ENCODE measurements at places on chromosomes 16 and 17.

DNA sequence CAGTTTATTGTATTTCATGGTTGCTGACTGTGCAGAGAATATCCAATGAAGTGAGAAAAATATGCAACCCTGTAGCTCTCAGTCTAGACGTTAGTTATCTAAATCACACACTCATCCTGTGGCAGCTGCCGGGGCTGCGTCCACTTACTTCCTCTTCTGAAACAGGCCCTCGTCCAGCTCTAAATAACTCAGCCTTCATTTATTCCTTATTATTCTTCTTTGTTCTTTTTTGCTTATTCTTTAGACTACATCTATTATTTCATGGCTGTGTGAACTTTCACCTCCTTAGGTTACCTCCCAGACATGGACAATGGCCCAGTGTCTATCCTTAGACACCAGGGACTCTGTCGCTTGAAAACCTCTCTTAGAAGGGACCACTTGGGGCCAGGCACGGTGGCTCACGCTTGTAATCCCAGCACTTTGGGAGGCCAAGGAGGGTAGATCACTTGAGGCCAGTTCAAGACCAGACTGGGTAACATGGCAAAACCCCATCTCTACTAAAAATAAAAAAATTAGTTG lies 3.4 kb upstream of the THUMPD1 start:
- no peak for DNase-seq

- no peak for DNase-seq
These were observed 1.5 kb downstream of the MRC2 start for GRCh38 chr17:62628831-62629555.

DNA sequence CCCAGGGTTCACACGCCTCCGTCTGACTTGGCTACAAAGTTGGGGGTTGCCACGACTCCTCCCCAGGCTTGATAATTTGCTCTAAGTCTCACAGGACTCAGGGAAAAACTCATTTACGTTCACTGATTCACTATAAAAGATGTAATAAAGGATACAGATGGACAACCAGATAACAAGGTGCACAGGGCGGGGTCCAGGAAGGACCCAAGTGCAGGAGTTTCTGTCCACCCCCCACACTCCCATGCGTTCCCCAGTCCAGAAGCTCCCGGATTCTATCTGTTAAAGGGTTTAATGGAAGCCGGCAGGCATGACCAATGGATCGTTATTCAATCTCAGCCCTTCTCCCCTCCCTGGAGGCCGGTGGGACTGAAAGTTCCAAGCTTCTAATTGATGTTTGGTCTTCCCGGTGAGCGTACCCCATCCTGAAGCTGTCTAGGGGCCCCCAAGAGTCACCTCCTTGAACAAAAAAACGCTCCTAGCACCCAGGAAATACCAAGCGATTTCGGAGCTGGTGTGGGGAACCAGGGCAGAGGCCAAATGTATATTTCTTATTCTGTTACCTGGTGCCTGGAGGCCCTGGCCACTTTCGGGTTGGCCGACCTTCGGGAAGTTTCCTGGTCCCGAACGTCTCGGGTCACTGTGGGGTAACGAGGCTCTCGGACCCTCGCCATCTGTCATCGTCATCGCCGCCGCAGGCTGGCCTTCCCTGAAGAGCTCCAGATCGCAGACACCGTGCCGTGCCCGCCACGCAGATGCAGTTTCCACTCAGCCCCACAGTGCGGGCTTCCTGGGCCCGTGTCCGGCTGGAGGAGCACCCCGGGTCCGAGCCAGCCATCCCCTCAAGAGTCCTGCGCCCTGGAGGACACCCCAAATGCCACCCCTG lies 13.5 kb upstream of the METRNL start:
- no peak for DNase-seq

GRCh38 chr17:7208027-7208571 lies 11.5 kb downstream of the DLG4 start:
- DNase-seq, result no peak

- DNase-seq, result no peak
These were observed 2.0 kb downstream of the SIAH1 start for GRCh38 chr16:48383009-48383876.

- no peak for DNase-seq
These were observed 35.1 kb downstream of the IGF2BP1 start for GRCh38 chr17:49031965-49032928.

DNA sequence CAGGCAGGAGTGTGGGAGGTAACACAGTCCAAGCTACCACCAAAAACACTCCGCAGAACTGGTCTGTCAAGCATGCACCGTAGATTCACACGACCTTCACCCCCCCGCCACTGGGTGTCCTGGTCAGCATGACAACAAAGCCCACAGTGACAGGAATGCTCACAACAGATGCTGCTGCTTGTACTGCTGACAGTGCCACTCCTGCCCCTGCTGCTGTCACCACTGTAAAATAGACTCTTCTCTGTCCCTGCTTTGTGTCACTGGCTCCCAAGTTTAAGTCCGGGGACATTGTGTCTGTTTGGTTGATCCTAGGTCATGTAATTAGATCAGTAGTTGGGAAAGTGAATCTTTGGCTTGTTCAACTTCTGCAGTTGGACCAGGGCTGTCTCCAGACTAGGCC lies 7.0 kb upstream of the ODF4 start:
- no peak for DNase-seq

- DNase-seq, result no peak
These were observed 35.9 kb upstream of the NUDT7 start for GRCh38 chr16:77686385-77686784.

GRCh38 chr16:86252596-86252995 lies 257.7 kb upstream of the FOXF1 start:
- no peak for DNase-seq

GRCh38 chr17:57724729-57725125 lies 20.4 kb downstream of the CCDC182 start:
- DNase-seq, result no peak

GRCh38 chr16:68992521-68992920 lies 112.9 kb upstream of the HAS3 start:
- DNase-seq, result no peak

- DNase-seq, result no peak
These were observed 40.3 kb upstream of the CRHR1 start for GRCh38 chr17:45743626-45744326.

- DNase-seq, result peak; percentile 57
These were observed 5.4 kb downstream of the NAT9 start for GRCh38 chr17:74770498-74771318.

DNA sequence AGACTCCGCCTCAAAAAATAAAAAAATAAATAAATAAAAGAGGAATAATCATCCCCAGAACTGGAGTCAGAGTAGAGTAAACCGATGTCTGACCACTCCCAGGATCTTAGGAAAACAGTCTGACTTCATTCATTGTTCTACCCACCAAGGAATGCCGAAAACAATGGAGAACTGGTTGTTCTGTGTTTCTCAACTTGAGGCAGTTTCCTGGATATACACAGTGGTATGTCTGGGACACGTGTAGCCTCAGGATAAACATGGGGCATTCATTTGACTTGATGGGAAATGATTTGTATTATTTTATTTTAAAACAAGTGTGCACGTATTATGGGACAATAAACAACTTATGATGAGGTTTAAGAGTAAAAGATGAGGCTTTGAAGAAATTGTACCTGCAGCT lies 32.8 kb upstream of the PAFAH1B1 start:
- DNase-seq, result no peak

GRCh38 chr16:28879841-28880588 lies 1.7 kb downstream of the ATP2A1 start:
- peak; percentile 83 for DNase-seq

GRCh38 chr16:19005561-19006445 lies 22.1 kb downstream of the TMC7 start:
- DNase-seq, result no peak

GRCh38 chr17:47970725-47971499 lies at the start of gene CDK5RAP3:
CDK5RAP3 (plus strand) TSS chr17:47971113; CDS start chr17:47971147, 34 bp downstream.
- DNase-seq, result peak; percentile 99

- no peak for DNase-seq
These were observed 17.2 kb upstream of the CLEC18C start for GRCh38 chr16:70156207-70156978.

GRCh38 chr16:75660726-75661302 lies 13.2 kb downstream of the TERF2IP start:
- no peak for DNase-seq

DNA sequence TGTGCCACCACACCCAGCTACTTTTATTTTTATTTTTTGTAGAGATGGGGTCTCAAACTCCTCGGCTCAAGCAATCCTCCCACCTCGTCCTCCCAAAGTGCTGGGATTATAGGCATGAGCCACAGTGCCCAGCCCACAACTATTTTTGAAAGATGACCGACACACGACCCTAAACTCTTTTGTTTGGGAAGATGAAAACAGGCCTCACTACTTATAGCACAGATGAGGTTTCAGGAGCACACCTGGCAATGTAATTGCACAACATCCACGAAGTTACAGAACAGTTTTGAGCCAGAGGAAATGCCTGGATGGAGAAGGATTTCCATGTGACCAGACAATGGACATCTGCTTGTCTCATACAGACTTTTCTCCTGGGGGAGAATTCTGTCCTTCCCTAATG lies 43.4 kb upstream of the PRSS54 start:
- no peak for DNase-seq

DNA sequence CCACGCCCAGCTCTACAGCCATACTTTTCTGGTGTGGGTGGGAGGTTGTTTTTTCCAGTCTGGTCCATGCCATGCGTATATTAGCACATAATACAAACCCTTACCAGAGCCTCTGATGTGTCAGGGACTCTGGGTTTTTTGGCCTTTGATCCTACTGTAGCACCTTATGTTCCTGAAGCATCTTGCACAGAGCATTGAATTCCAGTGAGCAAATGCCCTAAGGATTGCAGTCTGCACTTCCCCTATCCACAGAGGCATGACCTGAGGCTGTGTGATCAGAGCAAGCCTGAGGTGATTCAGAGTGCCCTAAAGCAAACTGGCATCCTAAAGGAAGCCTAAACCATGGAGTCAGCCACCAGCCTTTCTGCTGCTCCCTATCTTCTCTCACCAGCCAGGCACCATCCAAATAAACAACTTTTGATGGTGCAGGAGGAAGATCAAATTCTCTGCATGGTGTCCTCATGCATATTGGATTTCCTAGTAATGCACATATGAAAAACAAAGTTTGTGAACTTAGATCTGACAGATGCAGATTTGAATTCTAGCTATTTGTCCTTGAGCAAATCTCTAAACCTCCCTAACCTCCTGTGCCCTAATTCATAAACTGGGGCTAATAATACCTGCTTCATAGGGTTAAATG lies 41.2 kb upstream of the HAS3 start:
- no peak for DNase-seq

DNA sequence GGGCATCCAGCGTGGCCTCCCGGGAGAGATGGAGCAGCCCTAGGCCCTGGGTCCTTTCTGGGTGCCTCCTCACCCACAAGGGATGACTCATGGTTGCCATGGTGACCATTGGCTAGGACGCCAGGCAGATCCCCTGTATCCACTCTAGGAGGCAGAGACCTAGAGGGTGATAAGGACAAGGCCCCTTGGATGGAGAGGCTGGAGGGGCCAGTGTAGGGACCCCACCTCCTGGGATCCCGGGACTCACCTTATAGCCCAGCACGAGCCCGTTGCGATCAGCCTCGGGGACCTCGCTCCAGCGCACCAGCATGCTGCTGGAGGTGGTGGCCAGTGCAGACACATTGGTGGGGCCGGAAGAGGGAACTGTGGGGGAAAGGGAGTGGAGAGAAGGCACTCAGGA lies 82.2 kb upstream of the CDC42EP4 start:
- no peak for DNase-seq

- DNase-seq, result no peak
These were observed 3.9 kb downstream of the DHX33 start for GRCh38 chr17:5464717-5465507.

DNA sequence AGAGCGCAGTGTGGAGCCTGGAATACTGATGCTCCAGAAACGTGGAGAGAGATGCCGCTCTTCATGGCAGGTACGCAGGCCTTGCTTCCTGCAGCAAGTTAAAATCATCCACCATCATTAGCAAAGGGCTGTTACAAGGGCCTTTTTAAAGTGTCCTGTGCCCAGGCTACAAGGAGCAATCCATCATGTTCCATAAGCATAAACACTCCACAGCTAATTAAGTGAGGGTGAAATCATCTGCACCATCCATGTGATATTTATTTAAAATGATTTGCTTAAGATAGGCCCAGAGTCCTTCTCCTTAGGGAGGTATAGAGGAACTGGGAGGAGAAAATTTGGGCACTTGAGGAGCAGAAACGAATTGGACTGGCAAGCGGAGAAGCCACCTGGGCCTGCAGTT lies 372.1 kb downstream of the XYLT1 start:
- DNase-seq, result no peak

- no peak for DNase-seq
These were observed 42.3 kb upstream of the CDYL2 start for GRCh38 chr16:80846680-80847079.

GRCh38 chr17:45114117-45114932 lies 18.0 kb downstream of the PLCD3 start:
- no peak for DNase-seq

- DNase-seq, result no peak
These were observed 28.7 kb upstream of the TNRC6A start for GRCh38 chr16:24700549-24701392.

GRCh38 chr16:85958731-85959130 lies 59.8 kb downstream of the IRF8 start:
- DNase-seq, result no peak

GRCh38 chr17:9646546-9646885 lies 1.2 kb downstream of the USP43 start:
- no peak for DNase-seq

DNA sequence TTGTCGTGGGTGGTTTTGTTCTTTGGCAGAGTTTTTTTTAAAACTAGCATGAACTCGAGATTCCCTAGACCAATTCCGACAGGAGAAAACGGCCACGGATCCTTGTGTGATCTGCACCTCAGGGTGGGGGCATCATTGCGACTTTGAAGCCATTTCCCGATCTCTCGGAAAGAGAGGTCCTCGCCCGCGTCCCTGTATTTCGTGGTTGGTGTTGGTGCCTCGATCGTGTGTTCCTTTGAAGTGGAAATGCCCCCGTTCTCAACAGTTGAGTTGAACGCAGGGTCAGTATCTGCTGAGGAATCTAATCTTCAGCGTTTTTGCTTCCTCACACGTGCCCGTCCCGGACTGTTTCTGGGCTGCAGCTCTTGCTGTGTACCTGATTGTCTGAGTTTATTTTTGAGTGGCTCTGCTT lies 1.1 kb downstream of the CRAMP1 start:
- no peak for DNase-seq

DNA sequence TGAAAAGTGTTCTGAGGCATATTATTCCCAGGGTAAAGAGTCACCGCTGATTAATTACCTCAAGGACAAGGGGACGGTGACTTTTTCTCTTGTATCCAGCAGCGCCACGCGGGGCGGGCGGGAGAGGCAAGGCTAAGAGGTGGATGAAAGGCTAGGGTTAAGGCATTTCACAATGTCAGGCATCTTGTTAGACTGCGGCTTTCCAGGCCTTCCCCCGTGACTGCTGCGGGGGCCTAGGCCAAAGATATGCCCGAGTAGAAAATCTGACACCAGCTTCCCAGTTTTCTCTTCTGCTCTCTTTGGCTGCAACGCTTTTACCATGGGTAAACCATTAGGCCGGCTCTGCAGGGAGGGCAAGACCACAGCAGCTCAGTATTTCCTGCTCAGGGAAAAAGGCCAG lies 698.2 kb downstream of the MAF start:
- DNase-seq, result no peak

Data from stimulated activated CD8-positive, alpha-beta memory T cell treated with anti-CD3 and anti-CD28 coated beads, Interleukin-2, amount 100 ng/mL, for 48 hours (primary cell).